ENCODE measurements at places on chromosomes 13 and 19.

DNA sequence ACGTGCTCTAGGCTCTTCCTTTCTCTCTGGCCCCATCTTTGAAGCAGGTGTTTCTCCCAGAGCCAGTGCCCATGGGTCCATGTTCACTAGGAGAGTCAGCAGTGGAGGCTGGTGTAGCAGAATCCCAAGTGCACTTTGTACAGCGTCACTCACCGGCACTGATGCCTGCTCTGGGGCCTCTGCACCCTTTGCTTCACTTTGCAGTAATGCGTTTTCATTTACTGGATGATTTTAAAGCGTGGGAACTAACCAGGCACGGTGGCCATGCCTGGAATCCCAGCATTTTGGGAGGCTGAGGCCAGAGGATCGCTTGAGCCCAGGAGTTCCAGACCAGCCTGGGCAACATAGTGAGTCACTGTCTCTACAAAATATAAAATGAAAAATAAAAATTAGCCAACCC, 30.7 kb downstream of the SLC25A42 start:
- no peak for DNase-seq

GRCh38 chr13:30103161-30103840, 204.1 kb downstream of the KATNAL1 start:
- DNase-seq: no peak

- no peak for DNase-seq
These were observed 11.1 kb upstream of the UQCR11 start for GRCh38 chr19:1616396-1616795.

DNA sequence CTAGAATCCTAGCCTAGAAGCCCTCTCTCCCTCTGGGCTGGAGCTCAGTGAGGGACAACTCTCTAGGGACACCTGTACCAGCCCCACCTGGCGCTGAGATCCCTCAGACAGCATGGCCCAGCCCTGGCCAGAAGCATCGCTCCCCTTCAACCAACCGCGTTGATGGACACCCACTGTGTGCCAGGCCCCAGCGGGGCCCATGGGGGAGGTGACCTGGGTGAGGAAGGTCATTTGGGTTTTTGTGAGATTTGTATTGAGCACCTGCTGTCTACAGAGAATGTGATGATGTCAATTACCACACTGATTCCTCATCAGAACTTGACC, 9.2 kb upstream of the ARRDC2 start:
- no peak for DNase-seq

- DNase-seq: no peak
These were observed 758 bp upstream of the ZNF888 start for GRCh38 chr19:52923778-52924593.

DNA sequence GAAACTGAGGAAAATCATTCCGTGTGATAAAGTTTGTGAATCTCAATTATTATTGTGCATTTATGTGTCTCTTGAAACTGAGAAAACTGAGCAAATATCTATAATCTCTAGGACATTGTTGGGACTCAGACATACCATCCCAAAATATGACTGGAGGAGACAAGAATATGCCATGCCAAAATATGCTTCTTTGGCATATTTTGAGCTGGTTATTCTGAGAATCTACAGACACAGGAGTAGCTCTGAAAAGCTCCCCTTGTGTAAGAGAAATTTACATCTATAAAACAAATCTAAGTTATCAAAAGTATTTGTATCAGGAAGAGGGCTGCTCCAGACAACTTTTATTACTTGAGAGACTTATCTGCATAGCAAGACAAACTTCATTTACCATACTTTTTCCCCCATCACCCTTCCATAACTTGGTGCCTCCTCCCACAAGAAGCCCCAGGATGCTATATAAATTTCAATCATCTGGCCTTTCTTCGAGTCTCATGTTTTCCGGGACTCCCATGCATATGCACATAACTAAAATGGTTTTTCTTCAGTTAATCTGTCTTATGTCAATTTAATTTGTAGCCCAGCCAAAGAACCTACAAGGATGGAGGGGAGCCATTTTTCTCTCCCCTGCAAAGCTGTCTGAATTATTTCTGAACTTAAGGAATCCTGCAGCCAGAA, 28.6 kb upstream of the NDFIP2 start:
- DNase-seq: no peak

- no peak for DNase-seq
These were observed 482.6 kb downstream of the RFC3 start for GRCh38 chr13:34300559-34300958.

DNA sequence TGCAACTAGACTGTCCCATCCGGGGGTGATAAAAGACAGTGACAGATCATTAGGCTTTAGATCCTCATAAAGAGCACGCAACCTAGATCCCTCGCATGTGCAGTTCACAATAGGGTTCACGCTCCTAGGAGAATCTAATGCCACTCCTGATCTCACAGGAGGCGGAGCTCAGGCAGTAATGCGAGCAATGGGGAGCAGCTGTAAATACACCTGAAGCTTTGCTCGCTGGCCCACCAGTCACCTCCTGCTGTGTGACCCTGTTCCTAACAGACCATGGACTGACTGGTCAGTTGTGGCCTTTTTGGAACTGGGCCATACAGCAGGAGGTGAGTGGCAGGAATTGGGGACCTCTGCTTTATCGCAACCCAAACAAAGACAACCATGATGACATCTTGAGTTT, 173.2 kb downstream of the DLEU7 start:
- DNase-seq: no peak
